Progenitor cell of endocrine pancreas (in vitro differentiated cells): ENCODE measurements at places on chromosomes 16 and 17. TPM values are rescaled to one million over a fixed set of nuclear protein-coding genes. Genes with fewer than 3 reads are reported as not detected.

DNA sequence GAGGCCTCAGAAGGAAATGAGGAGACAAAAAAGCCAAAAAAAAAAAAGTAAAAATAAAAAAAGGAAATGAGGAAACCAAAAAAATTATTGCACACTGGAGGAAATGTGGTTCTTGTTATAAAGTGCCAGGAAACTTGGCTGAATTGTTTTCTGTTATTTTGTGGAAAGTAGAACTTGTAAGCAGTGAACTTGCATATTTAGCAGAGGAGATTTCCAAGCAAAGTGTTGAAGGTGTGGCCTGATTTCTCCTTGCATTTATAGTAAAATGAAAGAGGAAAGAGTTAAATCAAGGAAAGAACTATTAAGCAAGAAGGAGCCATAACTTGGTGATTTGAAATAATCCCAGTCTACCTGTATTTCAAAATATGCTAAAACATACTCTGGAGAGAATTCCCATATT lies 34.1 kb upstream of the CPPED1 start:
- DNase-seq: no peak

- no peak for DNase-seq
Observed at GRCh38 chr16:49081554-49081953, 200.1 kb downstream of the CBLN1 start.

- no peak for DNase-seq
Observed at GRCh38 chr17:76453431-76453743, 435 bp upstream of the UBE2O start.

- no peak for DNase-seq
Observed at GRCh38 chr17:32445497-32445896, 1.2 kb downstream of the PSMD11 start.

The TMEM88 gene
- 11.3 and 15.8 TPM in 2 replicates for total RNA-seq

The TMIGD1 gene
- not detected in 2 replicates for total RNA-seq
